ENCODE measurements at places on chromosomes 5 and 9.

- no peak for DNase-seq
These were observed 850.2 kb upstream of the NUDT12 start for GRCh38 chr5:104412649-104413240.

DNA sequence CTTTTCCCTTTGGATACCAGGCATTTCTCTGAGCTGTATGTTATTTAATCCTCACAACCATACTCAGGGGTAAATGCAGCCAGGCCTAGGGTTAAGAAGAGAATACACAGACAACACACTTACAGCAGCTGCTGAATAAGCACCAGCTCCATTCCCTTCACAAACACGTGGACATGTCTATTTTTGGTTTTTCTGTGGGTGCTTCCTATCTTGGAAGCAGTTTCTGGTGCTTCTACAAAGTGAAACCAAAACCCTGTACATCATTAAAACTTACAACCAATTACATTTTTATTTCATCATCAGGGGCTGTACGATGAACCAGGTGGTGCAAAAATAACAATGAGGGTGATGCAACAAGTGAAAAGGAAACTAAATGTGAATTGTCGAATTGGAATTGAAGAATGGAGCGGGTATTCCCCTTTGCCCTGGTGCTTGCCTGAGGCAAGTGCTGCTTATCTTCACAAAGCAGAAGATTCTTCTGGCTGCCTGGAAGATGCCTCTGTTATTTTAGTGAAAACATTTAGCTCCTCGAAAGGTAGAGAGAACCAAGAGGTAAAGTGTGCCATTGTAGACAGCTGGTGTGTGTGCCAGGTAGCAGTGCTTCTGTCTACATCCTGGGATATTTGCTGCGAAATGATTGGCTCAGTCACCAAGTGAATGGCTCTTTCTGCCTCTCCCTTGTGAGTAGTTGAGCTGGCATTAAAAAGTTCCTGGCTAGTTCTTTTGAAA lies 18.6 kb upstream of the IFNB1 start:
- no peak for DNase-seq

DNA sequence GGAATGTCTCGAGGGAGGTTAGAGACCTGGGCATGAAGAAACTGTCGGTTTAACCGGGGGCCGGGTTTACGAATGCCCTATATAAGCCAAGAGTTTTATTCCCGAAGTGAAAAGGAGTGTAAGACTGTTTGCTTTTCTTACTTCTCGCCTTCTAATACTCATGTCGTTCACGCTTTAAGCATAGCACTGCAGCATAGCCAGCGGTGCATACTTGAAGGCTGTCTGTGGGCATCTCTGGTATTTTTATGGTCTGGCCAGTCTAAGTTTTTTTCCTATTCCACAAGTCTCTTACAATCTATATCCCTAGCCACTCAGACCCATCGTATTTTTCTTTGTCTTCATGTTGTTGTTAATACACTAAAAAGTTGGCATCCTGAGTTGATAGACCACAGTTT lies 1.2 kb downstream of the UHRF2 start:
- DNase-seq: no peak

DNA sequence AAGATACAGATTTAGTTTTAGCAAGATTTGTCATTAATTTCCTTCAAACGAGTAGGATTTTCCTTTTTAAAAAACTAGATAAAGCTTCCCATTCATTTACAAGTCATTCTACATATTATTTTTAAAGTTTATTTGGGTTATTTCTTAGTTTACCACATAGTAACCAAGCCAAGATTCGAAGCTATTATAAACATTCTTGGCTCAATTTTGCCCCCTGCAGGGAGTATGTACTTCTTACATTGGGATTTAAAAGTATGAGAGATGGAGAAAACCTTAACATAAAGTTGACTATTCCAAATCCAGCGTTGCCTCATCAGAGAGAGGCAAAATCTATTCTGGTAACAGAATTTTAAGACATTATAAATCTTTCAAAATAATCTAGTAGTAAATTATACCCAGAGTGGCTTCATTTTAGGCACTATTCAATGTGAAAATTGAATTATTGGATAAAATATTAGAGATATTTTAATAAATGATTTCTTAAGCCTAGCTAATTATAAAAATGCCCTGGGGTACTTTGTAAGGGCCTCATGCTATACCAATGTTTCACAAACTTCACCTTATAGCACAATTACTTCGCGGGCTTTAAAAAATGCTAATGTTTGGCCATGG lies 39.1 kb downstream of the FBN2 start:
- no peak for DNase-seq

GRCh38 chr5:76473009-76473336 lies 69.9 kb downstream of the IQGAP2 start:
- no peak for DNase-seq

- no peak for DNase-seq
These were observed 25.0 kb downstream of the CEP120 start for GRCh38 chr5:123398058-123398733.

DNA sequence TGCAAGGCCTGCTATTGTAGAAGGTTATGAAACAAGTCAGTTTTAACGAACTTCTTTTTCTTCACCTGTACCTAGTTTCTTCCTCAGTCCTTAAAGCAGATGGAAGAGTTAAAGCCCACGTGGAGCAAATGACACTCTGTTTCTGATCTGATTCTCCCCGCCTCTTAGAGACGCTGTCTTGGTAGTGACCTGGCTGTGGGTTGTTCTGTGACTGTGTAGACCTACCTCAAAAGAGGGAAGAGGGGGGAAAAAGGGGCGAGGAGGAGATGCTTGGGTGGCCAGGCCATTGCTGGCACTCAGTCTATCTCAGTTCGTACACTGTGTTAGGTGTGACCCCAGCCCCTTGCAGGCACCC lies 610 bp downstream of the GFRA3 start:
- no peak for DNase-seq

GRCh38 chr5:75463726-75464125 lies 47.7 kb downstream of the CERT1 start:
- DNase-seq: no peak

- DNase-seq: no peak
These were observed 49.0 kb upstream of the GGTA1 start for GRCh38 chr9:121548666-121549065.

DNA sequence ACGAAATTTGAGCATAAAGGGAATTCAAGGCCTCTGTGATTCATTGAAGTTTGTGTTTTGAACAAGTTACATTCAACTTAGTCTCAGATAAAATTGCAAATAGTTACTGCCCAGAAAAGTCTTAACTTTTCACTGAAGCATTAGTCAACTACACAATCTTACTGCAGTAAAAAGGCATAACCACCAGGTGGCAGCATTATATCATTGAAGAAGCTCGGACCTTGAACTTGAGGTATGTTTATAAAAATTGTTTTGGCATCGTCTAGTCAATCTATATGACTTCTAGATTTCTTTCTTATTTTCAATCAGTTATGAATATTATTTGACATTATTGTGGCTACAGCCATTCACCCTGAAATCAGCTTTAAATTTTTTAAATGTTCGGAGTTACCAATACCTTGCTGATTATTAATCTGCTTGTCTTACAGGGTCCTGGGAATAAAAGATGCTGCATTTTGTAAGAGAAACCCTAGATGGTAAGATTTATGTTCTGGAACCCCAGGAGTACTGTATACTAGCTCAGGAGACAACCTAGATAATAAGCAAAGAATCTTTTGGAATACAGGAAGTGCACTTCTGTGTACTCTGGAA lies 83.9 kb upstream of the GRAMD2B start:
- DNase-seq: no peak

- no peak for DNase-seq
These were observed 291.2 kb downstream of the EPB41L4A start for GRCh38 chr5:112127861-112128260.

- no peak for DNase-seq
These were observed 88.9 kb downstream of the PAM start for GRCh38 chr5:102843997-102844396.

DNA sequence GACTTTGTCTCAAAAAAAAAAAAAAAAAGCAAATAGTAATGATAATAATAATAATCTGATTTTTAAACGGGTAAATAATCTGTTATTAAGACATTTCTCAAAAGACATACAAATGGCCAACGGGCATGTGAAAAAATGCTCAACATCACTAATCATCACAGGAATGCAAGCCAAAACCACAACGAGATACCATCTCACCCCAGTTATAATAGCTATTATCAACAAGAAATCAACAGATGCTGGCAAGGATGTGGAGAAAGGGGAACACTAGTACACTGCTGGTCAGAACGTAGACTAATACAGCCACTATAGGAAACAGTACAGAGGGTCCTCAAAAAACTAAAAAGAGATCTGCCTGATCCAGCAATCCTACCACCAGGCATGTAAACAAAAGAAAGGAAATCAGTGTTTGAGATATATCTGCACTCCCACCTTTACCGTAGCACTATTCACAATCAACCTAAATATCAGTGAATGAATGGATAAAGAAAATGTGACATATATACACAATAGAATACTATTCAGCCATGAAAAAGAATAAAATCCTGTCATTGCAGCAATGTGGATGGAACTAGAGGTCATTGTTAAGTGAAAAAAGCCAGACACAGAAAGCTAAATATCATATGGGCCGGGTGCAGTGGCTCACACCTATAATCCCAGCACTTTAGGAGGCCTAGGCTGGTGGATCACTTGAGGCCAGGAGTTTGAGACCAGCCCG lies 24.9 kb downstream of the VAV2 start:
- DNase-seq: no peak

DNA sequence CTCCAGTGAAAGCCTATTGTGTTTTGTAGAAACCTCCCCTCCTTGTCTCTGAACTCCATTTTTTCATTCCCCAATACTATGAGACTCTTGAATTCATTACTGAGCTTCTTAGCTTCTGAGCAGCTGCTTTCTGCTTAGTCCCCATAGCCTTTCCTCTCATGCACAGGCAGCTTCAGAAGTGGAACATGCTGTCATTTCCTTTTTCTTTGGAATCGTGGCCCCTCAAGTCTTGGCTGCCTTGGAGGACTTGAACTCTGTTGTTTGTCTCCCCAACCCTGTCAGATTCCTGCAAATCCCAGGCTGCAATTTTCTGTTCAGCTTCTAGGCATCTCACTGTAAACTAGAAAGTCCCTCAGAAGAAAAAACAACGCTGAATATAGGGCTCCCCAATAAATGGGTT lies 268.5 kb downstream of the ARRDC3 start:
- no peak for DNase-seq

DNA sequence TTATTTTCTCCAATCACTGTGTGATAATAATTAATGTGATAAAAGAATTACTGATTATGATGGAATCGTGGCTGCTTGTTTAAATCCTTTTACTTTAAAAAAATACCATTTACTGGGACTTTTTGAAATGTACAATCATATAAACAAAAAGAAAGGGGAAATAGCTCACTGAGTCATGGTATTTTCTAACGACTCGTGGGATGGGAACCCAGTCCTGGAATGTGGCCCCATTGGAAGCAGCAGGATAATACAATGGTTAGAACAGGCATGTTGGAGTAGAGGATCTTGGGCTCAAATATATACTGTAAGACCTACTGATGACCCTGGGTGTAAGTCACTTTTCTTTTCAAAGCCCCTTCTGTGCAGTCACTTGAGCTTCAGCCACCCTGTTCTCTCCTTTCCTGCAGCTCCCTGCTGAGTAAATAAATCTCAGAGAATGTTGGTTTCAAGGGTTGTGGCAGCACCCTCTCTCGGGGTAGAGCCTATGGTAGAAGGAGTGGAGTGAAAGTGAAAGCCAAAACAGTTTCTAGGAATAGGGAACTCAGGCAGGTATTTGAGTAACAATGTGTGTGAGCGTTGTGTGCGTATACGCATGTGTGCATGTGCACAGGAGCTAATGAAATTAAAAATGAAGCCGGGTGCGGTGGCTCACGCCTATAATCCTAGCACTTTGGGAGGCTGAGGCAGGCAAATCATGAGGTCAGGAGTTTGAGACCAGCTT lies 40.8 kb upstream of the LARP1 start:
- DNase-seq: no peak

DNA sequence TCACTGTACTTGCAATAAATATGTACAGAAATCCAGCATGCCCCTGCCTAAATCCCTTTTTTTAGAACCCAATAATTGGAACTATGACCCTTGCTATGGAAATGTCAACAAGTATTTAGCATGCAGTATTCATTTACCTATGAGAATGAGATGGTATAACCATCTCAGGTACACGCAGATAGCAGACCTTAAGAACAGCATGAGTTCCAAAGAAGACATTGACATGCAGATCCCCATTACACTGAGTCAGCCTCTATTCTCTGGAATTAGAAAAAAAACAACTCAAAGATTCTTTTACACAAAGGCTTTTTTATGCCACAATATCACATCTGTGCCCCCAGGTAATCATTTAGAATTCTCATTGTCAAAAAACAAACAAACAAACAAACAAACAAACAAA lies 325.6 kb upstream of the TLE4 start:
- DNase-seq: no peak

DNA sequence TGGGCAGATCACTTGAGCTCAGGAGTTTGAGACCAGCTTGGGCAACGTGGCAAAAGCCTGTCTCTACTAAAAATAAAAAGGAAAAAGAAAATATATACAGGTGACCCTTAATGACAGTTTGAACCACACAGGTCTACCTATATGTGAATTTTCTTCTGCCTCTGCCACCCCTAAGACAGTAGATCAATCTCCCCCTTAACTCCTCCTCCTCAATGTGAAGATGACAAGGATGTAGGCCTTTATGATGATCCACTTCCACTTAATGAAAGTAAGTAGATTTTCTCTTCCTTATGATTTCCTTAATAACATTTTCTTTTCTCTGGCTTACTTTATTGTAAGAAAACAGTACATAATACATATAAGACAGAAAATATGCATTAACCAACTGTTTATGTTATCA lies 3.4 kb downstream of the AKNA start:
- DNase-seq: no peak

DNA sequence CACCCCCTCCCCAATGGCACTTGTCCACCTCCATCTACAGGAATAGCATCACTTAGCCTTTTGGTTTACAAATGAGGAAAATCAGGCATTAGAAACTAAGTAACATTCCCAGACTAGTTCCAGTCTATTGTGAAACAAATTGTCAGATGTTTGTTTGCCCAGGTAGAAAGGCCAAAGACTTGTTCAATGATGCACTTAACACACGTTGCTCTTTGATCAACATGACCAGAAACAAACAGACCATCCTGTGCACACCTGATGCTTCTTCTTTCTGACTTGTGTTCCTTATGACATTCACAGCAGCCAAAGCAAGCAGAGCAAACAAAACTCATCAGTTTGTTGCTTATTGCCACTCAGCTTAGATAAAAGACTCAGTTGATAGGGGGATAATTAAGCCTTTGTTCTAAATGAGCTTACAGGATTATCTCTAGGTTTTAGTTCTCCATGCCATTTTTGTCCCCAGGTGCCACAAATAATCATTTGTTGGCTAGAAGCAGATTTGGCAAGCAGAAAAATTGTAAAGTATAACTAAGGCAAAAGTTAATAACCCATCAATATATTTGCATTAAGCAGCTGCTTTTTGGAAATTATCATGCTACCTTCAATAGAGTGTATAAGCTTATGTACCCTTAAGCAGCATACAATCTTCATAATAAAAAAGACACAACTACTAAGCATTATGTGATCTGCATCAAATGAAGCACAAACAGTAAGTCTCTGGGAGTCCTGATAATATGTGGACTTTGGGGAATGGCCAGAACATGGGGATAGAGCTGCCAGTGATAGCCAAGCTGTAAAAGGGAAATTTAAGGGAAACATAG lies 26.3 kb upstream of the FST start:
- DNase-seq: no peak

GRCh38 chr9:121491111-121491510 lies 8.5 kb downstream of the GGTA1 start:
- no peak for DNase-seq

Measured in stimulated activated CD4-positive, alpha-beta T cell treated with anti-CD3 and anti-CD28 coated beads, Interleukin-1b, Interleukin-23, amount 100 ng/mL, for 1 hour (primary cell).